Activated CD8-positive, alpha-beta memory T cell treated with anti-CD3 and anti-CD28 coated beads for 24 hours (primary cell): ENCODE measurements at places on chromosomes 11 and 22.

DNA sequence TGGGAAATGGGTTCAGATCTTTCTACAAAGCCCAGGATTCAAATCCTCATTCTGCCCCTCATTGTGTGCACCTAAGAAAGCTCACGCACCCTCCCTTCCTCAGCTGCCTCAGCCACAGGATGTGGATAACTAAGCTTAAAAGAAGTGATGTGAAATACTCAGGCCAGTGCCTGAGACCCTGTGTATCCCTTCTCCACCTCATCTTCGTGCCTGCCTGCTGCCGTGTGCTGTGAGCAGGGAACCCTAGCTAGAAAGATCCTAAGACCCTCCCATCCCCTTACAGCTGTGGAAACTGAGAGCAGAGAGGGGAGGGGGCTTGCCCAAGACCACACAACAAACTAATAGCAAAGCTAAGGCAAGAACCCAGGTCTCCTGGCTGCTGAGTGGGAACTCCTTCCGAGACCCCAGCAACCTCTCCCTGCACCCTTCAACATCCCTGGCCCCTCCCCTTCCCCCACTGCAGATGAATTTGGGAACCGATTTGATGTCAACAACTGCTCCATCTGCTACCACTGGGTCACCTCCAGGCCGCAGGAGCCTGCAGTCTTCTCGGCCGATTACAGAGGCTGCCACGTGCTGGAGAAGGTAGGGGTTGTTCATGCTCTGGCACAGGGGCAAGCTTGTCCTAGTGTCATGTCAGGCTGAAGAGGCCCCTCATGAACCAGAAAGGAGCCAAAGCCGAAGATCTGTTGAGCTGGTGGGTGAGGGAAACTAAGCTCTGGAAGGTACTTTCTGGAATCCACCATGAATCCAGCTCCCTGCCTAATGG lies 1.5 kb downstream of the ZP1 start:
- DNase-seq, result peak; percentile 52

DNA sequence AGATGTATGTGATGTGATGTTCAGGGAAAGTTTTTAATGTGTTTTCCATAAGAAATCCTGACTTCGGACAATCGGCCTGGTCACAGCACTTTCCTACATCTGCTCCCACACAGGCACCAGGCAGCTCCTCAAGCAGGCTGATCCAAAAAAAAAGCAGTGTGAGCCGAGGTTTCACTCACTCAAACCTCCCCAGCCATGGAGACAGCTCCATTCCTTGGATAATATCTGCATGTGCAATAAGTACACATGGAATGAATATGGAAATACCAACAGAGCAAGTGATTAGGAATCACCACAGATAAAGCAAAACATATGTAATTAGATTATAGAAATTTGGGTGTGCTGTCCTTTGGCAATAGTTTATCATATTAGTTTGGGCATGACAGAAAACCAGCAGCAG lies 88.8 kb upstream of the API5 start:
- DNase-seq, result no peak

DNA sequence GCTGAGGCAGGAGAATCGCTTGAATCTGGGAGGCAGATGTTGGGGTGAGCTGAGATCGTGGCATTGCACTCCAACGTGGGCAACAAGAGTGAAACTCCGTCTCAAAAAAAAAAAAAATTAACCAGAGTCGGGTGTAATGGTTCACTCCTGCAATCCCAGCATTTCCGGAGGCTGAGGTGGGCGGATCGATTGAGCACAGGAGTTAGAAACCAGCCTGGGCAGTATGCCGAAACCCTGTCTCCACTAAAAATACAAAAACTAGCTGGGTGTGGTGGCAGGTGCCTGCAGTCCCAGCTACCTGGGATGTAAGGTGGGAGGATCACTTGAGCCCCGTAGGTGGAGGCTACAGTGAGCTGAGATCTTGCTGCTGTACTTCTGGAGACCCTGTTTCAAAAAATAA lies 1.5 kb downstream of the RANGAP1 start:
- no peak for DNase-seq

- DNase-seq, result no peak
Observed at GRCh38 chr22:36548606-36549005, 19.6 kb upstream of the EIF3D start.

- no peak for DNase-seq
Observed at GRCh38 chr11:19467904-19468303, 227.2 kb upstream of the E2F8 start.

GRCh38 chr11:85105868-85106267 lies 521.3 kb downstream of the DLG2 start:
- no peak for DNase-seq

DNA sequence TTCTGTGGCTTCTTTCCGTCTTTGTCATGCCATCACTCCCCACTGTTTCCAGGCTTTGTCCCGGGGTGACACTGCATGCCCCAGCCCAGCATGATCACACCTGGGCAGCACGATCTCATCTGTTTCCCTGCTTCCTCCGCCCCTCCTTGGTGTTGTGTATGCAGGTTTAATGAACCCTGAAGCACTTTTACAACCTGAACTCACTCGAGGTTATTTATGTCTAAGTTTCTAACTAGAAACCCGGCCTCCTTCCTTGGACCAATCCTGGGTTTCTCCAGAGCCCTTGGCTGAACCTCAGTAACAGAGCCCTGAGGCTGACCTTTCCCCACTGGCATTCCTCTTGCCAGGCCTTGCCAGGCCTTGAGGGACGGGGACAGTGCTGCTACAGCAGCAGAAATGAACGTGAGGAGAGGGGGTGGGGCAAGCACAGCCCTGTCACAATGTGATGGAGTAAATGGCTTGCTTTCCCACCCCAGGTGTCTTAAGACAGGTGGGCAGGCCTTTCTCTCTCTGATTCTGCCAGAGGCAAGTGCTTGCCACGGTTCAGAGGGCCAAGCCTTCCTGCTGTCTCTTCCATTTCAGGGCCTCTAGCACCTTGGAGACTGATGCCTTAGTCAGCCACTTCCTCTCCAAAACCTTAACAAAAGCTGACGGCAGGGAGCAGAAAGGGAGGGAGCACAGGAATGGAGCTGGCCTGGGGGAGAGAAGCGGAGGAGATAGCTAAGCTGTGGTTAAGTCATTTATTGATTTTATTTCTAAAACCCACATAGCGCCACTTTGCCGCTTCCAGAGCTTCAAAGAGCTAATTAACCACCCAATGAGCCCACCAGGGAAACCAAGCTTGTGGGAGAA lies 3.1 kb upstream of the PYGM start:
- no peak for DNase-seq

GRCh38 chr11:2791521-2792380 lies 92.0 kb upstream of the KCNQ1OT1 start:
- peak; percentile 84 for DNase-seq

DNA sequence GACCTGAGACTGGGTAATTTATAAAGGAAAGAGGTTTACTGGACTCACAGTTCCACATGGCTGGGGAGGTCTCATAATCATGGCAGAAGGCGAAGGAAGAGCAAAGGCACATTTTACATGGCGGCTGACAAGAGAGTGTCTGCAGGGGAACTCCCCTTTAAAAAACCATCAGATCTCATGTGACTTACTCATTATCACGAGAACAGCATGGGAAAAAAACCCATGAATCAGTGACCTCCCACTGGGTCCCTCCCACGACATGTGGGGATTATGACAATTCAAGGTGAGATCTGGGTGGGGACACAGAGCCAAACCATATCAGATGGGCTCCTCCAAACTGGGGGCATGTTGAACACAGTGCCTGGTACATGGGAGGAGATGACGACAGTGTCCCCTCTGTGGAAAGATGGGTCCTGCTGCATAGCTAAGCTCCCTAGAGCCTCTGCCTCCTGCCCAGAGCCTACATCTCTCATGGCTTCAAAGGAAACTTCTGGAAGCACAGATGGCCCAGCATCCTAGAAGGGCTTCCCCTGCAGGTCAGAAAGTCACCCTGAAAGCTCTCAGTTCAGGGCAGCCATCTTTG lies 46.1 kb downstream of the MYEOV start:
- DNase-seq, result peak; percentile 54

- DNase-seq, result no peak
Observed at GRCh38 chr11:9625162-9625561, 38.7 kb upstream of the SWAP70 start.

DNA sequence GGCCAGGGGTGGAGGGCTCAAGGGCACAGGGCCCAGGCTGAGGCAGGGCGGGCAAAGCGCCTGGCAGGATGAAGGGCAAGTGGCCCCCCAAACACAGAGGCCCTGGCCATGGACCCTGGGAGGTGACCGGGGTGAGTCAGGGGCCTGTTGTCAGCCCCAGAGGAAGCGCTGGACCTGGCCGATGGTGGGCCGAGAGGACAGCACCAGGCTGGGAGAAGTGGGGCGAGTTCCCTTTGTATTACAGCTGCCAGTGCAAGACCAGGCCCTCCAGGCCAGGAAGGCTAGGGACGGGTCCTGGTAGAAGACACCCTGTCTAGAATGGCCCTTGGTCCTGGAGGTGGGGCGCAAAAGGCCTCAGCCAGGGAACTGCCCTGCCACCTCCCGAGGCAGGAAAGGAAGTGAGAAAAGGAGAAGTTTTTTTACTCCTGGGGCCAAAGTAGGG lies 12.8 kb downstream of the CXCR5 start:
- DNase-seq, result no peak

- no peak for DNase-seq
Observed at GRCh38 chr22:23939017-23939357, 22.0 kb downstream of the GSTT2B start.

DNA sequence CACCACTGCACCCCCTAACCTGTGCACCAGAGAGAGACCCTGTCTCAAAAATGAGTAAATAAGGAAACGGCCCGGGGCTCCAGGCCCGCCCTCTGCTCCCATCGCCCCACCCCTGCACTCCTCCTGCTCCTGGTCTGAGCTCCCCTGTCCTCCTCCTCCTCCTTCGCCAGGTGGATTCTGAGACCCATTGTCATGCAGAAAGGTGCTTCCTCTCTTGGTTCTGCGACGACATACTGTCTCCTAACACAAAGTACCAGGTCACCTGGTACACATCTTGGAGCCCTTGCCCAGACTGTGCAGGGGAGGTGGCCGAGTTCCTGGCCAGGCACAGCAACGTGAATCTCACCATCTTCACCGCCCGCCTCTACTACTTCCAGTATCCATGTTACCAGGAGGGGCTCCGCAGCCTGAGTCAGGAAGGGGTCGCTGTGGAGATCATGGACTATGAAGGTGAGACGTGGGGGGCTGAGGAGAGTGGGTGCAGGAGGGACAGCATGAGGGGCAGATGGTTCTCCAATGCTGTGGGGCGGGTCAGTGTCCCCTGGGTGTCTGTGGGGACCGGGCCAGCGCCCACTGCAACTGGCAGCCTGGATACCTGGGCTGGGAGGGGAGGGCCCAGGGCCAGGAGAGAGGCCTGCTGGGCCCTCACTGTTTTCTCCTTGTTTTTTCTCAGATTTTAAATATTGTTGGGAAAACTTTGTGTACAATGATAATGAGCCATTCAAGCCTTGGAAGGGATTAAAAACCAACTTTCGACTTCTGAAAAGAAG lies 3.1 kb upstream of the APOBEC3D start:
- no peak for DNase-seq
